Activated T-cell treated with anti-CD3 and anti-CD28 coated beads, Interleukin-2, amount 50 U/mL, for 4 hours (primary cell): ENCODE measurements at places on chromosomes 1 and 21. TPM values are rescaled to one million over a fixed set of nuclear protein-coding genes. Genes with fewer than 3 reads are reported as not detected.
A peak's percentile ranks its signal among the peaks of the same experiment; 100 is the strongest.

The CELA2B gene
- not detected for total RNA-seq

The ADGRB2 gene
- total RNA-seq, result 0.65 TPM

The KIF17 gene
- total RNA-seq, result not detected

The UTS2 gene
- total RNA-seq, result 1.4 TPM

The RRP15 gene
- 73.9 TPM for total RNA-seq

The TNFSF18 gene
- not detected for total RNA-seq

The PRRC2C gene
- total RNA-seq, result 240 TPM

DNA sequence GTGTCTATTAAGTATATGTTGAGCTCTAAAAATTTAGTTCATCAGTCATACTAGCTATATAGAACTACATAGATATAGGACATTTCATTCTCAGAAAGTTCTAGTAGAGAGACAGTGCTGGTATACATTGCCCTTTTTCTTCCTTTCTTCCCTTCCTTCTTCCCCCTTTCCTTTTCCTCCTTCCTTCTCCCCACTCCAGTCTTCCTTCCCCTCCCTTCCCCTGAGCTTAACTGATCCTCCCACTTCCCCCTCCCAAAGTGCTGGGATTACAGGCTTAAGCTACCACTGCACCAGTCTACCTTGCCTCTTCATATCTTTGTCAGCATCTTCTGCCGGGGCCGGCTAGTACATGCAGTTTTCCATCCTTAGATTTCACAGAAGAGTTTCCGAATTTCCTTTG lies 12.1 kb downstream of the THRAP3 start:
- no peak for DNase-seq

GRCh38 chr1:202439308-202439707 lies 90.8 kb downstream of the PPP1R12B start:
- no peak for DNase-seq

DNA sequence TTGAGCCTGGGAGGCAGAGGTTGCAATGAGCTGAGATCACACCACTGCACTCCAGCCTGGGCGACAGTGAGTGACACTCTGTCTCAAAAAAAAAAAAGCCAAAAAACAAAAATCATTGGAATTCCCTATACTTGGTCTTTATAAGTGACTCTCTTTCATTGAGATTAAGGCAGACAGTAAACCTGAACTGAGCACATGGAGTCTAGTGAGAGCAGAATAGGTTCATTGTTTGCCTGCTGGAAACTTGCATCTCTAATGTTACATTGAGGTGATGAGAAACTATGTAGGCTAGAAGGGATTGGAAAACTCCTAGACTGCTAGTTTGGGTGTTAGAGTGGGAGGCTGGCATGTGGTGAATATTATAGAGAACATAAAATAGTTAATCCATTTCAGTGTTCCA lies 25.4 kb downstream of the MAST2 start:
- DNase-seq, result no peak

DNA sequence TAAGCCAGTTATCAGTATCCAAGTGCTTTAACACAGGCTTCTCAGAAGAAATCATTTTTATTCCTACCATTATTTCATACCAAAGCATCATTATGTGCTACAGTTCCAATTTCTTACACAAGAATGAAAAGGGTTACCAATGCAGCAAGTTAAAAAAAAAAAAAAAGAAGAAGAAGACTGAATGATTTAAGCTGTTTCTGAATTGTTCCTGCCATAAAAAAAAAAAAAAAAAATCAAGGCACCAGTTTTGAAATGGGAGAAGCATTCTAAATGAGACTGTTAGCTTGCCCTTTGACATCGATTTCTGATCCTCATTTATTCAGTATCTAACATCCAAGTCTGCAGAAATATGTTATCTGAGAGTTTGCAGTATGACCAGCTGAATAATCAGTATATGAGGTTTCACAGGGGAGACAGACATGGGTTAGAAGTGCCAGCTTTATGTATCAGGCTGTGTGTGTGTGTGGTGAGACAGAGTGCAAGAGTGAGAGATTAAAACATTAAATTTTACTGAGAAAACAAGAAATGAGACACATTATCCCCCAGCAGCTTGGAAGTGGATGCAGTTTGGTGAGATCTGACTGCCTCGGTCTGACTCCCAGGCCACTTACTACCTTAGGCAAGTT lies 105.8 kb downstream of the COLGALT2 start:
- DNase-seq, result no peak

DNA sequence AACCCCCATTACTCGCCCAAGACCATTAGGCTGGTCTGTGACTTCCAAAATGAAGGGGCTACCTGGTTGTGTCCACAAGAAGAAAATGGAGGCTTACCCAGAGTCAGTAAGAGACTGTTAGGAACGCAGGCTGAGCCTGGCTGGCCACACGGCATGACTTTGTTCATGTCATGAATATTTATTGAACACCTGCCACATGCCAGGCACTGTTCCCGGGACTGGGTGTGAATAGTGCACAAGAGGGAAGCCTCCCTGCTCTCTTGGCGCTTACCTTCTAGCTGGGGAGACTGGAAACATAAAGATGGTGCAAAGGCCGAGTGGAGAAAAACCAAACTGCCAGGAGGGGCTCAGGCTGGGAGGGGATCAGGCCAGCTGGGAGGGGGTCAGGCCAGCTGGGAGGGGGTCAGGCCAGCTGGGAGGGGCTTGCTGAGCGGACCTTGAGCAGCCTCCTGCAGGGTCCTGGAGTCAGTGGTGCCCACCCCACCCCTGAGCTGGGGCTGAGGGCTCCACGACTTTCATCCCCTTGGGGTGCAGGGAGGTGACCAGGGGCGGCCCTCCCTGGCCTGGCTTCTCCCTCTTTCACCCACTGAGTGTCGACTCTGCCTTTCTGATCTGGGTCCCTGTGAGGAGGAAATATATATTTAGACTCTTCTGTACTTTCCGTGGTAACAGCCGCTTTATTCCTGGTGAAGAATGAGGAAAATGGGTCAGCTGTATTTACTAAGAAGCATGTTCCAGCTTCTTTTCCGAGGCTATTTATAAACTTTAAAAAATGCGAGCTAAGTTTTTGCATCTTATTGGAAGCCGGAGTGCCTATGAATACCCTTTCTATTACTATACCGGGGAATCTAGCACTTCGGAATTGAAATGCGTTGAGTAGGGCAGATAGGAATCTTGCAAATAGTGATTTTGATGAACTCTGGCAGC lies 139.0 kb downstream of the CAMTA1 start:
- DNase-seq, result no peak

DNA sequence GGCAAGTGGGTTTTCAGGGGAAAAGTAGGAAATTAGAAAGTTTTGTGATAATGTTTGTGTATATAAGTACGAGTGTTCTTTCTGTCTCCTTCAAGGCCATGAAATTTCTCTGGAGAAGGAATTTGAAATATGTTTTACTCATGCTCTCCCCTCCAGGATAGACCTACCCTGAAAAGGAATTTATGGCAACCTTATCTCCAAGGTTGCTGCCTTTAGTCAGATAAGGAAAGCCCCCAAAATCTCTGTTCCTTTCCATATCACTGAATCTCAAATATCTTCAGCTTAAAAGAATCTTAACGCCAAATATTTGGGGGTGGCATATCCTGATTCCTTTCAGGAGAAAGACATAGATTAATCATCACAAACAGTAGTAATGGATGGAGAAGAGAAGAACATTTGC lies 499 bp upstream of the C4BPB start:
- no peak for DNase-seq

DNA sequence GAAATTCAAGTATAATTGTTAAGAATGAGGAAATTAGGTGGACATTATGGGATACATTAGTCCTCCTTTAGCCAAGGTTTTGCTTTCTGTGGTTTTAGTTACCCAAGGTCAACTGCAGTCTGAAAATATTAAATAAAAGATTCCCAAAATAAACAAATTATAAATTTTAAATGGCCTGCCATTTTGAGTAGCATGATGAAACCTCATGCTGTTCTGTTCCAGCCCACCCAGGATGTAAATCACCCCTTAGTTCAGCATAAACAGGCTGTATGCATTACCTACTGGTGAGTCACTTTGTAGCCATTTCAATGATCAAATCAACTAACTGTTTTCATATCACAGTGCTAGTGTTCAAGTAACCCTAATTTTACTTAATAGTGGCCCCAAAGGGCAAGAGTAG lies 132.5 kb upstream of the LYPLAL1 start:
- no peak for DNase-seq

DNA sequence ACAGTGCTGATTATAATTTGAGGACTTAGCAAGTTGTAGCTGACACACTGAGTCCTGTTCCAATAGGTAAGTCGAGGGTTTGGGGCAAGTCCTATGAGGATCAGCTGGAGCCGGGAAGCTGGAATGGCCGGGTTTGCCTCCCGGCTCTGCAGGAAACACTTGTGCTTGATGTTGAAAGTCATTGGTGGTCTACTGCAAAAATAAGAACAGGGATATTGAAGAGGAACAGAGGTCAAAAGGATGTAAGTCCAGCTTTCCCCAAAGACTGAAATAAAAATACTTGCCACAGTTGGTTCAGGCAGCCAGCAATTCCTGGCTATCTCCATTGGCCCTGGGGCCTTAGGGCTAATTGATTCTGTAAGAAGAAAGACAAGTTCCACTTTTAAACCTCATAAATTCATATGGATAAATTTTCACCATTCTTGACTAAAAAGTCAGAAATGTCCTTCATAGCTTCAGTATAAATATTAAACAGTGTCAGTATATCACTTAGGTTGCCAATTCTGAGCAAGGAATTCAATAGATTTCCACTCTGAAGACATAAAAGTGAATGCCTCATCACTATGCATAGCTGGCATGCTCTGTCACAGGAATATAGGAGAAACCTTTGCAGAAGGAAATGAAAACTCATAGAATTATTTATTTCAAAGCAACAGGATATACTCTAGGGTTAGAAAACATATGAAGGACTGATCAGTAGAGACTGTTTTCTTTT lies 165.2 kb downstream of the AK5 start:
- no peak for DNase-seq

- DNase-seq, result no peak
Observed at GRCh38 chr1:86914601-86914997, at the start of gene HS2ST1. Gene HS2ST1 (plus strand): TSS chr1:86914635.

GRCh38 chr1:40740039-40740996 lies 43.3 kb upstream of the KCNQ4 start:
- no peak for DNase-seq

DNA sequence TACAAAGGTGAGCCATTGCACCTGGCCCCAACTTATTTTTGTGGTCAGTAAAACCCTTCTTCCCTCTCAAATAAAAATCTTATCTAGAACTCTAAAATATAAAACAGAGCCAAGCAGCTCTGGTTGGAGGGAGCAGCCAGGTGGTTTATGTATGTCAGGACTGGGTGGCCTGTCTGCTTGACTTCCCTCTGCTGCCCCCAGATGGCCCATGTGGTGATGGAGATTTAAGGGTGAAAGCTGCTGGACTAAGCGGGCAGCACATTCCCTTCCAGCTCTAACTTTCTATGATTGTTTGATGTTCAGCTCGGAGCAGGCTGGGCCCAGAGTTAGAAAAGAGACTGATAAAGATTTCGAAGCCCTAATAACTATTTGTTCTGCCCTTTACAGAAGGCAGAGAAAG lies 11.9 kb upstream of the PAQR6 start:
- DNase-seq, result no peak

DNA sequence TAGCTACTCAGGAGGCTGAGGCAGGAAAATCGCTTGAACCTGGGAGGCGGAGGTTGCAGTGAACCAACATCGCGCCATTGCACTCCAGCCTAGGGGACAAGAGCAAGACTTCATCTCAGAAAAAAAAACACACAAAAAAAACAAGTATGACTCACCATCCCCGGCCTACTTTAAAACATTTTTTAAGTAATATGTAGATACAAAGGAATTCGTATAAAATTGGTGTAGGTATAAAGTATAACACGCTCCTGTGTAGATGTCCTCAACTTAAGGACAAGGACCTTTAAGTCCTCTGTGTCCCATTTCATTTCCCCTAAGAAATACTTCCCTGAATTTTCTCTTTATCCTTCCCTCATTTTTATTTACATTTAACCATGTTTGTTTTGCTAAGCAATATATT lies 73.4 kb upstream of the PKN2 start:
- DNase-seq, result no peak

GRCh38 chr1:62341089-62341488 lies 21.9 kb upstream of the KANK4 start:
- no peak for DNase-seq

DNA sequence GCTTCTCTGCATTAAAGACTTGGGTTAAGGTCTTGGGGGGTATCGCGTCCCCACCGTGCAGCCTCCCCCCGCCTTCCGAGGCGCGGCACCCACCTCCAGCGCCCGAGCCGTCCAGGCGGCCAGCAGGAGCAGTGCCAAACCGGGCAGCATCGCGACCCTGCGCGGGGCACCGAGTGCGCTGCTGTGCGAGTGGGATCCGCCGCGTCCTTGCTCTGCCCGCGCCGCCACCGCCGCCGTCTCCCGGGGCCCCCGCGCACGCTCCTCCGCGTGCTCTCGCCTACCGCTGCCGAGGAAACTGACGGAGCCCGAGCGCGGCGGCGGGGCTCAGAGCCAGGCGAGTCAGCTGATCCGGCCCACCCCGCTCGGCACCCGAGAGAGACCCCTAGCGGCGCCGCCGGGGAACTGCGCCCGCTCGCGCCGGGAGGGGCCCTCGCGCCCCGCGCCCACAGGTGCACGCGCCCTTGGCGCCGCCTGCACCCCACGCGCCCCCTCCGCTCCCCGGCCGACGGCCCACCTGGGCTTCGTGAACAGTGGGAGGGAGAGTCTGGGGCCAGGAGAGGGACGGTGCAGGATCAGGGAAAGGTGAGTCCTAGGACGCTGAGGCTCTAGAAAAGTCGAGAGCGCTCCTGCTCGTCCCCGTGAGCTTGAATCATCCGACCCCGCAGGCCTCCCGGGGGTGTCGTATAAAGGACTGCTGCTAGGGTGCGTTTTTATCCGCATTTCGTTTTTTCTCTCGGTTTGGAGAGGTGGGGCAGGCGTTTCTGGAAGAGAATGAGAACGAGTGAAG lies at the start of gene APP:
TSS of gene APP (minus strand) at position 300 of the 787 bp plus-strand sequence. CDS start at position 150, 150 bp downstream.
- peak; percentile 88 for DNase-seq

- DNase-seq, result no peak
Observed at GRCh38 chr1:170864238-170864637, 71.1 kb upstream of the MROH9 start.

DNA sequence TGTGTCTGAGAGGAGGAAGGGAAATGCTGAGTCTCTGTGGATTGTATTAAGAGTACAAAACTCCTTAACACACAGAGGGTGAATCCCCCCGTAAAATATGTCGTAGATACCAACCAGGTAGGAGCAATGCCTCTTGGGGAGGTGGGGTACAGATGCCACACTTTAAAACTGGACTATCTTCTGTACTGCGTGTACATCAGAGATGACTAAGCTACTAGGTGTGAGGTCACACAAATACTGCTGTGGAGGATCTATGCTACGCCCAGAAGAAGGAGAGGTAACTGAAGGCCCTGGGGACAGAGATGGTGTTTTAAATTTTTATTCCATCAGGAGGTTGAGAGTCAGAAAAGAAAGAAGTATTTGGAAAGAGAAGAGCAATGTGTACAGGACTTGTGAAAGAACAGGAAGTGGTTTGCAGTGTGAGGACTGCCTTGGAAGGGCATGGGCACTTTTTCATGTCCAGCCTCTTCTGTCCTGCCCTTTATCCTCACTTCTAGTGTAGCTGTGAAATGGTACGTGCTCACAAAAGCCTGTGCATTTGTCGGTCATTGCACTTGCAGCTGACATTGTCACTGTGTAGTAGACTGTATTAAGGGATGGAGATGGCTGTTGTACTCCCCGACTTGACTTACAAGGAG lies 287.8 kb upstream of the CHRM3 start:
- DNase-seq, result no peak

GRCh38 chr1:111285879-111286278 lies 4.8 kb upstream of the CHIA start:
- DNase-seq, result no peak
